ENCODE measurements at places on chromosomes 16 and 17. TPM values are rescaled to one million over a fixed set of nuclear protein-coding genes. Genes with fewer than 3 reads are reported as not detected.

The CD19 gene
- not detected for total RNA-seq

The SLC47A1 gene
- total RNA-seq: 3.5 TPM

The MT4 gene
- not detected for total RNA-seq

The ABCA9 gene
- 12.0 TPM for total RNA-seq

The CPHXL2 gene
- total RNA-seq: not detected

The CDK3 gene
- 3.4 TPM for total RNA-seq

The CD300A gene
- total RNA-seq: not detected

The PRSS33 gene
- total RNA-seq: not detected

The CTRB1 gene
- total RNA-seq: not detected

The PIRT gene
- total RNA-seq: not detected

The CCL16 gene
- not detected for total RNA-seq

The ACSF2 gene
- 17.5 TPM for total RNA-seq

The NLGN2 gene
- 28.4 TPM for total RNA-seq
